ENCODE measurements at places on chromosomes 13 and 19.

DNA sequence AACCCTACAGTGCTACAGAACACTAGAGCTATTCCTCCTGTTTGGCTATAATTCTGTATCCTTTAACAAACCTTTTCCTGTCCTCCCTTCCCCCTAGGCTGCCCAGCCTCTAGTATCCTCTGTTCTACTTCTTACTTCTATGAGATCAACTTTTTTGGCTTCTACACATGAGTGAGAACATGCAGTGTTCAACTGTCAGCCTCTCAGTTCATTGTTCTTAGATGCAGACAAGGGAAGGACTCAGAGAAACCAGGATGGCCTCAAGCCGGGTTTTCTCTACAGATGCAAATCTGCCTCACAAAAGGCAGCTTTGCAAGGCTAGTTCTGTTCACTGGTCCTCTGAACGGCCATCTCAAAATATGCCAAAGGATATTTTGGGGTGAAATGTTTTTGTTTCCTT lies 18.4 kb downstream of the AMER2 start:
- DNase-seq: no peak

- DNase-seq: no peak
Measured at GRCh38 chr13:31049833-31050232, 111.9 kb downstream of the HSPH1 start.

GRCh38 chr19:50565984-50566903 lies 2.0 kb downstream of the LRRC4B start:
- DNase-seq: peak; percentile 4

DNA sequence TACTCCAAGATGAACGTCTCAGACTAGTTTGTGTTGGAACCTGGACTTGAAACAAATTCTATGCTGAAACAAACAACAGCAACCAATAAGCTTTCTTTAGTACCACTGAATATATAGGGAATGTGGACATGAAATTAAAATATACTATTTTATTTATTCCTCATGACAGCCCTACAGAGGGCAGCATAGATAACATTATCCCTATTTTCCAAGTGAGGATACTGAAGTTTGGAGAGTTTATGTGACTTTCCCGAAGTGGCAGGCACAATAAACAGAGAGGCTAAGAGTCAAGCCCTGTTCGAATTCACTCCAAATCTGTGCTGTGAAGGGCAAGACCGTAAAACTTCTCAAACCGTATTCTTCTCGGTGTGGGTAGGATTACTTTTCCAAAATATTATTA lies 509.9 kb upstream of the GPC6 start:
- DNase-seq: no peak

DNA sequence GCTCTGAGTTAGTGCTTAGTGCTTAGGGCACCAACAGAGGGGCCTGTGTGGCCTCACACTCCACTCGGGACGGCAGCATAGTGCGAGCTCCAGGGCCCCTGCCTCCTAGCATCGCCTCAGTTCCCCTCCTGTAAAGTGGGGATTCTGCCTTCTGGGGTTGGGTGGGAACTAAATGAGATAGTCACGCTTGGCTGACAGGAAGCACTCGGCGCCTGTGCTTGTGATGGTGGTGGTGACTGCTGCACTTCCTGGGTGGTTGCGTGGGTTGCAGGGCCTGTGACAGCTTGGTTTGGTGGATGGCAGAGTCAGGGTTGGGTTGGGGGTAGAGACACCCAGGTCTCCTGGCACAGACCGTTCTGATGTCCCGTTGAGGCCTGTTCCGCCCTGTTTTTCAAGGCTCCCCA lies 7.7 kb downstream of the PLEKHF1 start:
- peak; percentile 81 for DNase-seq

- DNase-seq: no peak
Measured at GRCh38 chr19:6718741-6719539, 1.5 kb downstream of the C3 start.

DNA sequence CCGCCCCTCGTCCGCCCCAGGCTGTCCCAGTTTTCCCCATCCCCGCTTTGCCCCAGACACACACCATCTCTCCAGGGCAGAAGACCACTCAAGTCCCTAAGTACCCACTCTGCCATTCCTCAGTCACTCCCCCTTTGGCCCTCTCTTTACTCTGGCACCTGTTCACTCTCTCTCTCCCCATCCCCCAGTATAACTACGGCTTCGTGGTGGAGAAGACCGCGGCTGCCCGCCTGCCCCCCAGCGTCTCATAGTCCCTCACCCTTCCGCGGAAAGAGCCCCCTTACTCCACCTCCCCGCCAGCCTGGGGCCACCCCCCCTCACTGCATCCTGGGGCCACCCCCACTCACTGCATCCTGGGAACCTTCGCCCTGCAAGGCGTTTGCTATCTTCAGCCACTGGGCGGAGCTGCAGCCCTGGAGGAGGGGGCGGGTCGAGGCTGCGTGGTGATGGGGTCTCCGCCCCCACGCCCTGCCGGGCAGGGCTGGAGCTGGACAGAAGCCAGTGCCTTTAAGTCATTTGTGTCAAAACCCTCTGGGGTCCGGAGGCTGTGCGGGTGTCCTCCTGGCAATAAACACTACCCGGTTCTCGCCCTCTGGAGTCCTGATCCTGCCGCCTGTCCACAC lies 5.0 kb downstream of the MVB12A start:
- no peak for DNase-seq

DNA sequence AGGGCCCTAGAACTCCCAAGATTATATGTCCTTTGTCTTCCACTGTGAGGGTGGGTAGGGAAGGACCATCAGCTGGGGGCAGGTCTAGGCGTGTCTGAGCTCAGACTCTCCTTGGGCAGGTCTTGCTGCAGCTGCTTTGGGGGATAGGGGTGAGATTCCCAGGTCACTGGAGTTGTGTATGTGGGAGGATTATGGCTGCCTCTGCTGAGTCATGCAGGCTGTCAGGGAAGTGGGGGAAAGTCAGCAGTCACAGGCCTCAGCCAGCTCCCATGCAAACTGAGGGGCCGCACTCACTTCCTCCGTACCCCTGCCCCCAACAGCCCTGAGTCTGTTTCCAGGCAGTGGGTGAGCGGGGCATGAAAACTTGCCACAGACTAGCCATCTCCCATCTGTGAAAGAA lies 600.8 kb downstream of the DIAPH3 start:
- no peak for DNase-seq

- no peak for DNase-seq
Measured at GRCh38 chr13:82702513-82702912, 1179.8 kb downstream of the SLITRK1 start.

GRCh38 chr19:57664269-57665127 lies 4.2 kb upstream of the ZSCAN4 start:
- no peak for DNase-seq

DNA sequence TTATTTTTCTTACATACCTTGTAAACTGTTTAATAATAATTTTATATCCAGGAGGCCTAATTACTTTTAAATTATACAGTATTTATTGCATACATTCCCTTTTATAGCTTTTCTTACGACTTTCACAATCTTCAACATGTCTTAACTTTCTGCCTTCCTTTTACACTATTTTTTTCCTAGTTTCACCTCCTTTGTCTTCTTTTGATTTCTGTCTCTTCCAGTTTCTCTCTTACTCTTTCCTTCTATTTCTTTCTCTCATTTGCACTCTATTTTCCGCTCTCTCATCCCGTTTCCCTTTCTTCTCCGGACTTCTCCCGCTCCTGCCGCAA lies 11.5 kb downstream of the ZNF552 start:
- DNase-seq: no peak

GRCh38 chr19:45468803-45469131 lies 971 bp downstream of the FOSB start:
- no peak for DNase-seq

Measured in activated T-cell treated with anti-CD3 and anti-CD28 coated beads for 24 hours (primary cell).